ENCODE measurements at places on chromosomes 3 and 15.

GRCh38 chr3:52233968-52234367 is 5.0 kb downstream of the TWF2 start:
- DNase-seq, result no peak

DNA sequence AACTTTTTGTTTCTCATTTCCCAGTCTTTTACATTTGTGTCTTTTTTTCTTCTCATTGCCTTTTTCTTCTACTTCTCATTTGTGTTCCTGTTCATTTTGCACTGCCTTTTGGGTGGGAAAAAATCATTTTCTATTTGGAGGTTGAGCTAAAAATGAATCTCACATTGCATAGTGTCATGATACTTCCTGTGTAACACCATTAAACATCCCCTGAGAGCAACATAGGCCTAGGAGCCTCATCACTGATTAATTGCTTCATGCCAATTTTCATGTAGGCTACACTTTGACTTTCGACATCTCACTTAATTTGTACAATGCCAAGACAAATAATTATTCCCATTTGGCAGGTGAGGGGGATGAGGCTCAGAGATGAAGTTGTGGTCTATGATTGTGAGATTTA is 279.2 kb downstream of the EDEM1 start:
- DNase-seq, result no peak

DNA sequence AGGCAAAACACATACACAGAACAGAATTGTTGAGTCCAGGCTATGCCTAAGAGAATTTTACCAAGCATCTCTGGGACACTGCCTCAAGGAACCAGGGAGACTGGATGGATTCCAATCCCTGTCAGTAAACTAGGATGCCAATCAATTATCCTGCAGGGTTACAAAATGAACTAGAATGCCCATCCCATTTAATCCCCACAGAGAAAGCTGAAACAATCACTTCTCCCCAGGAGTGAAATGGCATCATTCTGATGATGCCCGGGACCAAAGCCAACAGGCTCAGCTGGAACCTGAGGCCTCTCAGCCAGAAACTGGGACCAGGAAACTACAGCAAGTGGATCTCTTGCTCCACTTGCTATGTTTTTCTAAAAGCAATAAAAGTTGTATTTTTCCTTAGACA is 130.0 kb upstream of the TJP1 start:
- DNase-seq, result no peak

DNA sequence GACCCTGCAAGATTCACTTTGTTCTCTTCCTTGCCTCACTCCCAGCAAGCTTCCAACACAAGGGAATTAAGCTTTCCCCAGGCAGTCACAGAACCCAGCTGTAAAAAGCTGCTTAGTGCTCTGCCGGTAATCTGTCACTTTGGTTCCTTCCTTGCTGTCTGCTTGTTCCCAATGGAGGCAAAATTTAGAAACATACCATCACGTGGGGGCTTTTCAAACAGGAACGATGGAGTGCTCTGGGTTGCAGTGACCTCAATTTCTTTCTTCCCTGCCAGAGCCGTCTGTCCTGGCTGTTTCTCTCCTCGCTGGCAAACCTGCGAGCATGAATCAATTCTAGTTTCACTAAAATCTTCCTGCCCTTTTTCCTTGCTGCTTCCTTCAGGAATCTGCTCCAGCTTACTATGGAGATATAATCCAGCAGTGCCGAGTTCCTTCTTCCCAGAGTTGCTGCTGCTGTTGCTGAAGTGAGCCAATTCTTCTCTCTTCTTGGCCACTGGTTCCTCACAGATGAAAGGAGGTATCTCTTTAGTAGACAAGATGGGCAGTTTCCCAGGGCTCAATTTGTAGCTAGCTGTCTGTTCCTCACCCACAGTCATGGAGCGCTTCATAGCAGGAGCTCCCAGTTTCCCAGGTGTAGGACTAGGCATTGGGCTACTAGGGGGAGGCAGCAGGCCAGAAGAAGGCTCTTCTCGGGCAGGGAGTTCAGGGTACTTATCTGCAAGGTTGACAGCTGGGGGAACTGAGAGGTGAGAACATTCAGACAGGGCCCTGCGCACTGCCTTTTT is 88.1 kb downstream of the DHX30 start:
- DNase-seq, result no peak

GRCh38 chr3:42665050-42665878 is 11.8 kb downstream of the ZBTB47 start:
- DNase-seq, result no peak

- no peak for DNase-seq
Measured at GRCh38 chr3:196268284-196269163, 19.0 kb downstream of the PCYT1A start.

DNA sequence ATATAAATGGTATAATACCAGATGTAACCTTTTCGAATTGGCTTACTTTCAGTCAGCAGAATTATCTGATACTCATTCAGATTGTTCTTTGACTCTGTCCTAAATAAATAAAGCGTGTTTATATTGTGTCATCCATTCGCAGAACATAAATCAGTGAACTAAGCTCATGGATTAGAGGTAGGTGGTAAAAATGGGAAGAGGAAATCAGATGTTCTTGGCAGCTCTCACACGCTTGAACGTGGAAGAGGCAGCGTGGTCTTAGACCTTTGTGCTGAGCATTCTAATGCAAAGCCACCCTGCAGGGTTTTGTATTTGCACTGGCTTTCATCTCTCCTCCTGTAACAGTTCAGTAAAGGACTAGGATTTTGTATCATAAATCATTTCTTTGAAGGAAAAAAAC is 441.4 kb downstream of the GABRG3 start:
- DNase-seq, result no peak

DNA sequence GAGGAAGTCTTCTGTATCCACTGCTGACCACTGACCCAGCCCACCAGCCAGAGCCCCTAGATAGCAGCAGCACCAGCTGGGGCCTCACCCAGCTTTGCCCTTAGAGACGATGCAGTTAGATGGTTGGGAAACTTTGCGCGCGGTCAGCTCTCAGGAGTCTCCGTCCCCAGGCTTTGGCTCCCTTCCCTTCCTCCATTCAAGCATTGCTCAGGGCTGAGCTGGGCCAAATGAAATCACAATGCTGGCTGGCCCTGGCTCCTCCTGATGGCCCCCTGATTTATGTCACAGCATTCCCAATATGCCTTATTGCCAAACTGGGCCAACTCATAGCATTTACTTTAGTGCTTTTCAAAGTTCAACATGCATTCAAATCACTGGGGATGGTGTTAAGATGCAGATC is 34.6 kb upstream of the RHCG start:
- no peak for DNase-seq

GRCh38 chr15:89423981-89424380 is 72.4 kb downstream of the RHCG start:
- DNase-seq, result no peak

DNA sequence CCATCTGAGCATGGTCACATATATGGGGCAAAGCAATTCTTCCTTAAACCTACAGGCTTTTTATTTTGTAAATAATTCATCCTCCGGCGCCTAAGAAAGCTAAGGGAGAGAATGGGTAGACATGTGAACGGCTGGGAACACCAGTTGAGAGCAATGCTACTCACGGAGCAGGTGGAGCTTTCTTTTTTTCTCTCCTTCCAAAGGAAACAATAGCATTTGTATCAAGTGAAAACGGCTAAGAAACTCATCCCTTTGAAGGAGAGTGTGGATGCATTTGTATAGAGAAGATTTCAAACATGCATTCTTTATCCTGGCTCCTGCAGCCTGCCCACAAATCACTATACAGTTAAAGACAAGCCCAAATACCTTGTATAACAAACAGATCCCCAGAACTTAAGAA is 637.8 kb downstream of the MAGI1 start:
- no peak for DNase-seq

DNA sequence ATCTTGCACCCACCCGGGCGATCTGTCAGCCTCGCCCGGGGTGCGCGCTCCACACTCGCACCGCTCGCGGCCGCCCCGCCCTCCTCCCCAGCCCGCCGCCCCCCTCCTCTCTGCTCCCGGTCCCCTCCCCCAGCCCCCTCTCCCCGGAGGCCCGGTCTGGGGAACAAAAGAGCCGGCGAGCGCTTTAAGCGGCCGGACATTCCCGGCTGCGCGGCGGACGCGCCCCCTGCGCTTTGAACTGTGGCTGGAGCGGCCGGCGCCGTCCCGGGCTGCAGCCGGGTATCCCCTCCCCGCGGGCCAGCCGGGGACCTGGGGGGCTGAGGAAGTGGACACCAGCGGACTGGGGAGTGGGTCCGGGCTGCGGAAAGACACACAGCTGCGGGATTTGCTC is at the start of gene IGDCC3:
IGDCC3 (minus strand) TSS at position 27 of the 391 bp plus-strand sequence. CDS start 214 bp downstream, outside the sequence.
- DNase-seq, result no peak

GRCh38 chr15:31049111-31049510 is 52.4 kb downstream of the TRPM1 start:
- no peak for DNase-seq

GRCh38 chr3:149245738-149246451 is 24.3 kb upstream of the CP start:
- no peak for DNase-seq

- no peak for DNase-seq
Measured at GRCh38 chr15:38682861-38683260, 118.2 kb upstream of the RASGRP1 start.

GRCh38 chr3:170277833-170278580 is 55.8 kb downstream of the PRKCI start:
- no peak for DNase-seq

DNA sequence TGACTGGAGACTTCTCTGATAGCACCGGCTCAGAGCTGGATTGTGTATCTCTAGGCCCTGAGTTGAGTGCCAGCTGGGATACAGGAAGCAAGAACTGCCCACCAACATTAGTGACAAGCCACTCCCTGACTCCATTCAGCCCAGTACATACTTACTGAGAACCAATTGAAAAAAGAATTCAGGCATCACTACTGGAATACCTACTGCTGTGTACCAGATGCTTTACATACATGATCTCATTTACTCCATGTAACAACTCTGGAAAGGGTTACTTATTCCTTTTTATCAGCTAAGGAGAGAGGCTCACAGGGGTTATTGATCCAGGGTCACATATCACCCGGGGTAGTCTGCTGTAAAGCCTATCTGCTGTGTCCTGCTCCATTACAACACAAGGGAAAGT is 1.3 kb upstream of the SYN2 start:
- no peak for DNase-seq

GRCh38 chr3:14431452-14431916 is 29.1 kb downstream of the SLC6A6 start:
- DNase-seq, result no peak

GRCh38 chr3:85394424-85394823 is 435.6 kb downstream of the CADM2 start:
- DNase-seq, result no peak

GRCh38 chr3:127822682-127823425 is 539 bp upstream of the MGLL start:
- DNase-seq, result no peak

DNA sequence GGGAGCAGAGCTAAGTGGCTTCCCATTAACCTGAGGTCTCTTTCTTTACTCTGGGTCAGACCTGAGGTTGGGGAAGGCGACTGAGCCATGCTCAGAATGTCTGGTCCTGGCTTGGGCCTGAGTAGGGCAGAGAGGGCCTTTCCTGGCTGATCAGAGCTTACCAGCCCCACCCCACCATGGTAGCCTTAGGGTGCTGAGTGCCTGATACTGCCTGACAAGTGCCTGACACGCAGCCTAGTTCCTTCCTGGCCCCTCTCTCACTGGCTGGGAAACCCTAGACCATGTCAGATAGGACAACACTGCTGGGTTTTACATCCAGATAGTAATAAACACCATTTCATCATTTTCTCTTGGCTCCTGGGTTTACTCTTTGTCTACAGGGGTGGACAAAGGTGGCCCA is 25.8 kb upstream of the DOCK3 start:
- DNase-seq, result no peak

GRCh38 chr3:127002195-127003174 is 19.6 kb downstream of the PLXNA1 start:
- no peak for DNase-seq

- DNase-seq, result no peak
Measured at GRCh38 chr3:18086760-18087159, 338.4 kb downstream of the SATB1 start.

GRCh38 chr3:126897943-126898342 is 85.0 kb upstream of the PLXNA1 start:
- no peak for DNase-seq

- no peak for DNase-seq
Measured at GRCh38 chr3:183357564-183358079, 70.8 kb downstream of the MCF2L2 start.

Measured in activated T-cell treated with anti-CD3 and anti-CD28 coated beads for 1 hour (primary cell).